ENCODE measurements at places on chromosomes 6 and 20.

DNA sequence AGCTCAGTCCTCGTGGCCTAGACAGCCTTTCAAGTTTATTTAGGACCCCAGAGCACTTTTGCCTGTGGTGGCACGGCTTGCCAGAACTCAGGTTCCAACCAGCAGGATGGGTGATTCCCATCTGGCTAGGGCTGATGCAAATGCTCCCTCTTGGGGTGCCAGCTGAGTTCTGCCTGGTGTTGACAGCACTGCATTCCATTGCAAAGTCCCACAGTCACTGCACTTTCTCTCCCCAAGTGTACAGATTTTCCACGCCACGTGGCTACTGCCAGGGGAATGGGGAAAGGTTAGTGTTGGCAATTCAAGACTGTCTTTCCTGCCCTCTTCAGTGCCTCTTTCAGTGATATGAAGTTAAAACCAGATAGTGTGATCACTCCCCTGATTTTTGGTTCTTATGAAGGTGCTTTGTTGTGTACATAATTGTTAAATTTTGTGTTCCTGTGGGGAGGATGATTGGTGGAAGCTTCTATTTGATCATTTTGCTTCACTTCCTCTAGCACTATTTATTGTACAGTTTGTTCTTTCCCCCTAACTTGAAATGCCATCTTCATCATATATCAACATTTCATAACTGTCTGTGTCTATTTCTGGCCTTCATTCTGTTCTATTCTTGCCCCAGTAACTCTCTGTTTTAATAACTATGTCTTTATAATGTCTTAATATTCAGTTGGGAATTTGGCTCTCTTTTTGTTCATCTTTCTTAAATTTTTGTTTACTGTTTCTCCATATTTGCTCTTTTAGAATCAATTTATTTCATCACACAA, 86.2 kb downstream of the CFAP61 start:
- DNase-seq = no peak

- DNase-seq = no peak
These were observed 67.9 kb downstream of the ARMC2 start for GRCh38 chr6:108916026-108916686.

DNA sequence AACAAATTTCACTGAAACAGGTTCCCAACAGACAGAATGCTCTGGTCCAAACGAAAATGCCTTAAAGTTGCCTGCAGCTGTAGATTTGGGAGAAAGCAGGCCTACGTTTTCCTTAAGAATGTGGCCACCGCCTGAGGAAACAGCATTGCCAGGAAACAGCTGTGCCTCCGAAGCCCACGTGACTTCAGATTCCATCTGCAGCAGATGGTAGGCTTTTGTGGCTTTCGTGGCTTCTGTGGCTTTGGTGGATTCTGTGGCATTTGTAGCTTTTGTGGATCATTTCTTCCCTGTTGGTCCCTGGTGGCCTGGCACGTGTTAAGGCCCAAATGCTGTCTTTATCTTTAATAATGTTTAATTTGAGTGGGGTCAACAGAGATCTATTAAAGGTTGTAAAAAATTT, 222.9 kb downstream of the TTLL2 start:
- DNase-seq = no peak

- no peak for DNase-seq
These were observed 12.8 kb upstream of the SLC4A11 start for GRCh38 chr20:3251806-3252205.

GRCh38 chr6:7086488-7086887, 21.3 kb upstream of the RREB1 start:
- no peak for DNase-seq

DNA sequence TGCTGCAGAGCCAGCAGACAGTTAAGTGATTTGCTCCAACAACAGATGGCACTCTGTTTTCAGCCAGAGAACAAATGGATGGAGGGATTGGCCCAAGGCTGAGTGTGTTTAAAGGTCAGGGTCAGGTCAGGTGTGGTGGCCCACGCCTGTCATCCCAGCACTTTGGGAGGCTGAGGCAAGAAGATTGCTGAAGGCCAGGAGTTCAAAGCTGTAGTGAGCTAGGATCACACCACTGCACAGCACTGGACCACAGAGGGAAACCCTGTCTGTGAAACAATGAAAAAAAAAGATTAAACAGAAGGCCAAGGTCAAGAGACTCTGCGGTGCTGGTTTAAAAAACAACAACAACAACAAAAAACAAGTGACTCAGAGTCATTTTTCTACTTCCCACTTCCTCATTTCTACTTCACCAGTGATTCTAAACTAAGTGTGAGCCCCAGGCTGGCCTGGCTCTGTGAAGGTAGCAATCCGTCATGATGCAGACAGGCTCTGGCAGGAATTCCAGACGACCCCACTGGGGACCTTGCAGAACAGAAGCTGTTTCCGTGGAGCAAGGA, 42.5 kb upstream of the ARMC2 start:
- no peak for DNase-seq

- no peak for DNase-seq
These were observed 15.6 kb downstream of the DDRGK1 start for GRCh38 chr20:3188823-3189413.

DNA sequence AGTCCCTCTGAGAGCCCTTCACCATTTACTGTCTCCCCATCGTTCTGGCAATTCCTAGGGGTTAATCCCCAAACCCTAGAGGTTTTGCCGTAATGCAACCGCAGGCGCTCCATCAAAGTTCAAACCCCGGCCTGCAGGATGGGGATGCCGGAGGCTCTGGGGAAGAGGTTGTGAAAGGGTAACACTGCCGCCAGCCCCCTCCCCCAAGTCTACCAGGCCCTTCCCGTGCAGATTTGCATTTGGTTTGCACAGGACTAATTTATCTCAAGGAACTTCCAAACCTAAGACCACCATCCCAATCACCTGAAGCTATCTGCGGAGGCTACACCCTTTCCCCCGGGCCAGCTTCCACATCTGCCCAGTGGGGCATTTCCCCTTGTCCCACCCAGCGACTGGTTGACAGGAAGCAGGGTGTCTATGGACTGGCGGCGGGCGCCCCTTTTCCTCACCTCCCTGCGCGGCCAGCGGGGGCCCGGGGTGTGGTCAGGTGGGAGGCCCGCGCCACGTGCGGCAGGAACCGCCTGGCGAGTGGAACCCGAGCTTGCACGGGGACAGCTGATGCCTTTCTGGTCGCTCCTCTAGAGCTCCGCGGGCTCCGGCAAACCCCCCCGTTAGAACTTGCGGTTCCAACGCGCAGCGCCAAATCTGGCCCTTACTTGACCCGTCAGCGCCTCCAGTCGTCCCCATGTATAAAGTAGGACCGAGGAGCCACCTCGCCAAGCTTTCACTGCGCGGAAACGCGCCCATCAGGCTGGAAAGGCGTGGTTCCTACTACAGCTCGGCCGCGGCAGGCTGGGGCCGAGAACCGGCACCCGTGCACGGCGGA, 9.4 kb upstream of the SLC4A11 start:
- DNase-seq = no peak

- peak; percentile 22 for DNase-seq
These were observed 85.2 kb downstream of the MBOAT1 start for GRCh38 chr6:20126789-20127653.

DNA sequence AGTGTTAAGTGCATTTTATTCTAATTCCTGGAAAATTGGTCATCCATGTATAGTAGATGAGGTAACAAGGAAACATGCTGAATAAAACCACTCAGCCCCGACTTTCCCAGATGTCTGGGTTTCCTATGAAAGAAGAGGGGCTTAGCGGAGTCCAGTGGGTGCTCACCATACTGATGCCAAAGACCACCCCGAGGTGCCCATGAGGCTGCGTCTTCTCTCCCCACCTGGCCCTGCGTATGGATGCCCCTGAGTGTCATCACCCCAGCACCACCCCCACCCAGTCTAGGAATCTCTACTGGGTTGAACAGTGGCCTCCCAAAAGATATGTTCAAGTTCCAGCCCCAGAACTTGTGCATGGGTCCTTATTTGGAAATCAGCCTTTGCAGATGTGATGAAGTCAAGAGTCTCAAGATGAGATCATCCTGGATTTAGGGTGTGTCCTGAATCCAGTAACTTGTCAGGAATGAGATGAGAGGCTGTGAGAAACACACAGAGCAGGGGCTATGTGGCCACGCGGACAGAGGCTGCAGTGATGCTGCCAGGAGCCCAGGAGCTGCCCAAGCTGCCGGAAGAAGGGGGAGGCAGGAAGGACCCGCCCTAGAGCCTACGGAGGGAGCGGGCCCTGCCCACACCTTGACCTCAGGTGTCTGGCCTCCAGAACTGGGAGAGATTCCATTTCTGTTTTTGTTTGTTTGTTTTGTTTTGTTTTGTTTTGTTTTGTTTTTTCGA, 124.6 kb upstream of the CDH4 start:
- DNase-seq = no peak

DNA sequence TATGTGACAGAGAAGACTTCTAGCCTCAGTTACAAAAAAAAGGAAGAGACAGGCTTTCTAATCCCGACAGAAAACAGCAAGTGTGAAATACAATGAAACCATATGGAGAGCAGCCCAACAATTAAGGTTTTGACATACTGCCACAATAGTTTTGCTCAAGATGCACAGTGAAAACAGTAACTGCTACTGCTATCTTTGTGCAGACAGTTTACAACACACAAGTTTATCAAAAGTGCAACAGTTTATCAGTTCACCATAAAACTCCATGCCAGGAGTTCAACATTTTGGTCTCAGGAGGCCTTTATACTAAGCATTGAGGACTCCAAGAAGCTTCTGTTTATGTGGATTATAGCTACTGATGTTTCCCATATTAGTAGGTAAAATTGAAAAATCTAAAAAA, 37.6 kb downstream of the GOPC start:
- no peak for DNase-seq

All from stimulated activated CD8-positive, alpha-beta memory T cell treated with anti-CD3 and anti-CD28 coated beads, Interleukin-7, amount 100 ng/mL, for 1 hour (primary cell).